ENCODE measurements at places on chromosomes 13 and 19. TPM values are rescaled to one million over a fixed set of nuclear protein-coding genes. Genes with fewer than 3 reads are reported as not detected.
A peak's percentile ranks its signal among the peaks of the same experiment; 100 is the strongest.

DNA sequence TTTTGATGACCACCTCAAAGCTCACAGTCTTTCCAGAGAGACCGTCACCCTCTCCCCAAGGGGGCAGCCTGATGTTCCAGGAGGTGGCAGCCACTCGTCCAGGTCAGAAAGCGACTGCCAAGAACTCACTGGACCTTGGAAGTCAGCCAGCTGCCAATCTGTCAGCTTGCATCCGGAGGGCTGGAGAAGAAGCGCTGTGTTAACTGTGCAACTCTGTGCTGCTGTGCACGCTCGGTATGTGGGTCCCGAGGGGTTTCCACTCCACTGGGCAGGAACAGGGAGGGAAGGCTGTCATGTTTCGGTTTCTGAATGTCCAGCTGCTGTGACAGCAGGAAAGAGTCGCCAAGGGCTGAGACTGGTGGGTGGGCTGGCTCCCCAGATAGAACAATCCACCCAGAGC lies 89.2 kb downstream of the CACNA1A start:
- H3K36me3 ChIP-seq = no peaks in the 10 kb centered on the region
- no peak for DNase-seq

DNA sequence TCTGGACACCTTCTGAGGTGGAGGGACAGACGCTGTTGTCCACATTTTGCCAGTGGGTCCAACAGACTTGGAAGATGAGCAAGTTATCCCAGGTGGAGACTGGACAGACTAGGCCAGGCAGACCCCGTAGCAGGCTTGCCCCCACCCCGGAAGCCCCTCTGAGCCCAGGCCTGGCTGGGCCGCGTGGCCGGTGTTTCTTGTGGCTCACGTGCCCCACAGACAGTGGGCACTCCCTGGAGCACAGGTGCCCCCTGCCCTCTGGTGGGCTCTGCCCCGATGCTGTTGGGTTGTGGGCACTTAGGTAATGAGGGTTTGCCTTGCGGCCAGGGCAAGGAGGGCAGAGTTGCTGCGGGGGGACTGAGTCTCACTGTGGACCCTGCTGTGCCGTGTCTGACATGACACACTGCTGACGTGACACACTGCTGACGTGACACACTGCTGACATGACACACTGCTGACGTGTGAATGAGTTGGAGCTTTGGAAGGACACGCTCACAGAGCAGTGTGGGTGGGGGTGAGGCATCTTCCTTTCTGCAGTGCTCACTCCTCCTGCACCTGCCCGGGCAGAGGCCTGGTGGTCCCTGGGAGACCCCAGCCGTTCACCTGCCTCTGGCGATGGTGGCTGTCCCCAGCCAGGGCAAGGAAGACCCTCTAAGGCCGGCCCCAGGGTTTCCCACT lies 25.1 kb downstream of the DOT1L start:
- H3K27ac ChIP-seq = no peak overlapping the region
- peaks cover 8% of the 10 kb centered on the region for H3K36me3 ChIP-seq
- no peaks in the 10 kb centered on the region for H3K27me3 ChIP-seq

CEACAM21 gene
- total RNA-seq = 0.45 TPM

GRCh38 chr13:65378943-65379519 lies 1851.1 kb downstream of the PCDH9 start:
- no peak overlapping the region for H3K4me3 ChIP-seq
- DNase-seq = no peak
- H3K27me3 ChIP-seq = no peaks in the 10 kb centered on the region
- no peak overlapping the region for H3K27ac ChIP-seq
- H3K36me3 ChIP-seq = no peaks in the 10 kb centered on the region

- H3K4me3 ChIP-seq = no peak overlapping the region
- no peaks in the 10 kb centered on the region for H3K36me3 ChIP-seq
- H3K27ac ChIP-seq = no peak overlapping the region
Observed at GRCh38 chr13:98775844-98776598, 23.5 kb upstream of the SLC15A1 start.

FSD1 gene
- total RNA-seq = 2.4 TPM

DNA sequence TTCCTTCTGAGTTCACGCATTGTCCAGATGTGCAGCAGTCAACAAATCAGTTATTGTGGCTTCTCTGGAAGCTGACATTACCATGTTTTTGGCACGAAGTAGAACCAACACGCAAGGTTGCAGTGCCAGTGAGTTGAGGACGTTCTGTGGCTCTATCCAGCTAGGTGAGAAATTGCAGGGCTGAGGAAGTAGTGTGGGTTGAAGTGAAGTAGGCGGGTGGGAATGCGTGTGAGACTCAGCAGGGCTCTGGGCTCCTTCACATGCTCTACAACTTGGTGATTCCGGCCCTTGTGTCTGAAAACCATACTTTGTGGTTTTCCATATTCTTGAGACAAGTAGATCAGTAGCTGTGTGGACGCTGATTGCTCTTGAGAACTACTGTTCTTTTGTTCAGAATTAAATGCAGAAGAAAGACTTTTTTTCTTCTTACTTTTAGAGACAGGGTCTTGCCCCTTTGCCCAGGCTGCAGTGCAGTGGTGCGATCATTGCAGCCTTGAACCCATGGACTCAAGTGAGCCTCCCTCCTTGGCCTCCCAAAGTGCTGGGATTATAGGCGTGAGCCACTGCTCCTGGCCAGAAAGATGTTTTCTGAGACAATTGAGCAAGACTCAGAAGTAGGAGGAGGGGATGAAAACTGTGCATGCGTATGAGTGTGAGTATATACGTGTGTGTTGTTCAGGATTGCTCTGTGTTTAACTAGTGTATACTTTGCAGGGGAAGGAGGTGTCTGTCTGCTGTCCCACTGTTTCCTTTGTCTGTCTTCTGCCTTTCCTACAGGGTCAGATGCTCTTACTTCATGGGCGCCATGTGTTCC lies 46.2 kb downstream of the GATAD2A start:
- no peaks in the 10 kb centered on the region for H3K27me3 ChIP-seq
- H3K36me3 ChIP-seq = no peaks in the 10 kb centered on the region
- H3K4me3 ChIP-seq = no peak overlapping the region
- no peak overlapping the region for H3K27ac ChIP-seq
- peaks cover 4% of the 10 kb centered on the region for H3K4me1 ChIP-seq
- no peak for DNase-seq

PLK5 gene
- not detected for total RNA-seq

GRCh38 chr13:85501616-85502015 lies 297.6 kb downstream of the SLITRK6 start:
- H3K4me1 ChIP-seq = no peaks in the 10 kb centered on the region
- DNase-seq = no peak
- no peaks in the 10 kb centered on the region for H3K36me3 ChIP-seq
- H3K27me3 ChIP-seq = no peaks in the 10 kb centered on the region
- H3K27ac ChIP-seq = no peak overlapping the region

ZC3H4 gene
- total RNA-seq = 62.2 TPM

CD209 gene
- 12.1 TPM for total RNA-seq

GRCh38 chr13:110168999-110169933 lies 137.7 kb downstream of the COL4A1 start:
- DNase-seq = no peak
- no peaks in the 10 kb centered on the region for H3K27me3 ChIP-seq
- no peak overlapping the region for H3K27ac ChIP-seq
- H3K4me1 ChIP-seq = no peaks in the 10 kb centered on the region

DNA sequence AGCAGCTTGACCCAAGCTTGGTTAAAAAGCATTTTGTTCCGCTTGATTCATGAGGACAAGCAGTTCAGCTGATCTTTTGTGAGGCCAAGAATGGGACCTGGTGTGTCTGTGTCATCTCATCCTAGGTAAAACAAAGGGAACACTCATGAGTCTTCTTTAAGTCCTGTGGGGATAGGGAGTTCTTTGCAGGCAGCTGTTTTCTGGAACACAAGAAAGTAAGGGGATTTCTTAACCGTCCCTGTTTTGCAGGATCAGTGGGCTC lies 134.5 kb upstream of the TMTC4 start:
- H3K27ac ChIP-seq = no peak overlapping the region
- H3K36me3 ChIP-seq = no peaks in the 10 kb centered on the region
- H3K4me1 ChIP-seq = no peaks in the 10 kb centered on the region
- no peaks in the 10 kb centered on the region for H3K27me3 ChIP-seq
- no peak overlapping the region for H3K4me3 ChIP-seq
- no peak for DNase-seq

- peaks cover 8% of the 10 kb centered on the region for H3K27me3 ChIP-seq
- H3K4me1 ChIP-seq = peaks cover 4% of the 10 kb centered on the region
- DNase-seq = no peak
Observed at GRCh38 chr13:113759525-113760137, 605 bp downstream of the TMEM255B start.

GRCh38 chr13:57604442-57604841 lies 27.1 kb upstream of the PCDH17 start:
- no peaks in the 10 kb centered on the region for H3K36me3 ChIP-seq
- H3K4me1 ChIP-seq = no peaks in the 10 kb centered on the region
- no peak for DNase-seq
- no peaks in the 10 kb centered on the region for H3K27me3 ChIP-seq
- H3K4me3 ChIP-seq = no peak overlapping the region

- no peak overlapping the region for H3K27ac ChIP-seq
- no peak overlapping the region for H3K4me3 ChIP-seq
- DNase-seq = no peak
- H3K36me3 ChIP-seq = no peaks in the 10 kb centered on the region
Observed at GRCh38 chr13:88675347-88675996, 1004.3 kb downstream of the SLITRK5 start.

DNA sequence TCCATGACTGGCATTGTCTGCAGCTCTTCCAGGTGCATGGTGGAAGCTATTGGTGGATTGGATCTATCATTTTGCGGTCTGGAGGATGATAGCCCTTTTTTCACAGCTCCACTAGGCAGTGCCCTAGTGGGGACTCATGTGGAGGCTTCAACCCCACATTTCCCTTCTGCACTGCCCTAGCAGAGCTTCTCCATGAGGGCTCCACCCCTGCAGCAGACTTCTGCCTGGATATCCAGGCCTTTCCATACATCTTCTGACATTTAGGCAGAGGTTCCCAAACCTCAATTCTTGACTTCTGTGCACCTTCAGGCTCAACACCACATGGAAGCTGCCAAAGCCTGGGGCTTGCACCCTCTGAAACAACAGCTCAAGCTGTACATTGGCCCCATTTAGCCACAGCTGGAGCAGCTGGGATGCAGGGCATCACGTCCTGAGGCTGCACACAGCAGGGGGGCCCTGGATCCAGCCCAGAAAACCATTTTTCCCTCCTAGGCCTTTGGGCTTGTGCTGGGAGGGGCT lies 800.2 kb upstream of the MIR17HG start:
- no peak overlapping the region for H3K4me3 ChIP-seq
- H3K27ac ChIP-seq = no peak overlapping the region
- no peaks in the 10 kb centered on the region for H3K4me1 ChIP-seq
- no peaks in the 10 kb centered on the region for H3K36me3 ChIP-seq
- no peak for DNase-seq

IRGC gene
- total RNA-seq = not detected

DNA sequence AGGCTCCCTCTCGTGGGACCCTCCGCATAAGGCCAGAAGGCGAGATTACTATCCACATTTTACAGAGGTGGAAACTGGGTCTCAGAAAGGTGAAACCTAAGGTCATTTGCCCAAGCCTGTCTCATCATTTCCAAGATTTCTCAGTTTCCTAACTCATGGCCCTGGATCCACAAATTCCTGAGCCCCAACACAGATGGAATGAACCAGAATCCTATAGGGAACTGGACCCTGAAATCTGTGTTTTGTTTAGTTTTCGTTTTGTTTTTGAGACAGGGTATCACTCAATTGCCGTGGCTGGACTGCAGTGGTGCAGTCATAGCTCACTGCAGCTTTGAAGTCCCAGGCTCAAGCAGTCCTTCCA lies 563 bp upstream of the GNG7 start:
- H3K36me3 ChIP-seq = no peaks in the 10 kb centered on the region
- no peaks in the 10 kb centered on the region for H3K27me3 ChIP-seq
- DNase-seq = no peak
- H3K4me3 ChIP-seq = no peak overlapping the region
- no peak overlapping the region for H3K27ac ChIP-seq
- no peaks in the 10 kb centered on the region for H3K4me1 ChIP-seq

GRCh38 chr19:52785506-52785905 lies 1.1 kb downstream of the ZNF600 start:
- H3K27me3 ChIP-seq = no peaks in the 10 kb centered on the region
- H3K4me3 ChIP-seq = peak overlapping the region; percentile 57
- no peaks in the 10 kb centered on the region for H3K4me1 ChIP-seq
- H3K36me3 ChIP-seq = no peaks in the 10 kb centered on the region

DNA sequence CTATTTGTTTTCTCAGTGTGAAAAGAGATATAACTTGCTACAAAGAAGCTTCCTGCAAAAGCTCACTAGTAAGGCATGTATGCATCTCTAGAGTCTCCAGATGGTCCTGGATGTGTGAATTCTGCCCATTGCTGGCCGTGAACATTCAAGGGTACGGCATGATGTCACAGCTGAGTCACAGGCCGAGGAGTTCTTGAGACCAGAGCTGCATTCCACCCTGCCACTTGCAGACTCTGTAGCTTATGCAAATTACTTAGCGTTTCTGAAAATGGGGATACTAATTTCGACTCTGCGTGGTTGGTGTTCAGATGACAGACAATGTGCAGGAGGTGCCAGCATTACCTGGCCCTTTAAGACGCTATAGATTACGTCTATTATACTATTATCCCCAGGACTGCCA lies 470.7 kb downstream of the ZNF536 start:
- DNase-seq = no peak
- H3K27me3 ChIP-seq = no peaks in the 10 kb centered on the region
- no peak overlapping the region for H3K4me3 ChIP-seq

ELAVL3 gene
- total RNA-seq = 0.25 TPM

Data from colonic mucosa (tissue), 4 donors.